ENCODE measurements at places on chromosomes 13 and 19. TPM values are rescaled to one million over a fixed set of nuclear protein-coding genes. Genes with fewer than 3 reads are reported as not detected.

SIGLEC7 gene
- not detected for total RNA-seq

TSSK6 gene
- 2.5 TPM for total RNA-seq

KLK3 gene
- not detected for total RNA-seq

USHBP1 gene
- total RNA-seq, result not detected

SLC7A10 gene
- 0.17 TPM for total RNA-seq

GPR12 gene
- total RNA-seq, result not detected

KLF16 gene
- total RNA-seq, result 46.8 TPM

TCF3 gene
- total RNA-seq, result 333 TPM

KLF1 gene
- total RNA-seq, result 0.57 TPM

CCDC106 gene
- total RNA-seq, result 39.9 TPM

IL17D gene
- 2.7 TPM for total RNA-seq

IRF2BP1 gene
- 29.7 TPM for total RNA-seq

ZNF610 gene
- 2.3 TPM for total RNA-seq

RUBCNL gene
- 110 TPM for total RNA-seq

RNF17 gene
- not detected for total RNA-seq

UBAC2 gene
- total RNA-seq, result 46.2 TPM

- H3K4me3 ChIP-seq, result peak overlapping the region; percentile 39
- no peak overlapping the region for H3K27ac ChIP-seq
- H3K27me3 ChIP-seq, result no peaks in the 10 kb centered on the region
Observed at GRCh38 chr19:50777830-50778303, 7.6 kb downstream of the GPR32 start.

DNA sequence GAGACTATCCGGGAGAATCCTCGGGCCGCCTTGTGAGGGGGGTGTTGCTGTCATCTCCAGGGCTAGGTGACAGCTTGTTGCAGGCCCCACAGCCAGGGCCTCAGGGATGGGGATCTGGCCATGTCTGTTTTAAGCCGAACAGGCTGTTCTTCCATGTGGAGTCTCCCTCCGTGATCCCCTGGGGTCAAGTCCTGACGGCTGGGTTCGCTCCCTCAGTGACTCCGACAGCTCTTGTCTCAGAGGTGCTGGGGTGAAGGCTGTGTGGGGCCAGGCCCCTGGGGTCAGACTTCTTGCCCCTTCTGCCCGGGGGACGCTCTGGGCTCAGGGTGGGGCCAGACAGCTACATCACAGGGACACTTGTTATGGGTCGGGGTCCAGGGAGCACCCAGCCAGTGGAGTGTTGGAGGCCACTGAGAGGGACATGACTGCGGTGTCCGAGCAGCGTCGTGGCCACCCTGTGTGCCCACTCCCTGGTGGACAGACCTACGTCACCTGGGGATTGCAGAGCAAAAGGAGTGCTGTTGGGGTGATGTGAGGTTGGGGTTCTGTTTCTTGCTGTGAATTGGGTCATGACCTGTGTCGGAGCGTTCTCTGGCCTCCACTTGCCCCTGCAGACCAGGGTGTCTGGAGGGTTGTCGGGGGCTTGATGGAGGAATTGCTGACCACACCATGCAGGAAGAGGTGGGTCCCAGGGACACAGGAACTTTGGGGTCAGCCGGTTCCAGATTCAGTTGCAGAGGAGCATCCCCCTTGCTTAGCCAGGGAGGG is 21.5 kb downstream of the EPN1 start:
- H3K27me3 ChIP-seq, result no peaks in the 10 kb centered on the region
- H3K27ac ChIP-seq, result no peak overlapping the region
- no peak for DNase-seq

- H3K4me3 ChIP-seq, result no peak overlapping the region
- no peak overlapping the region for H3K27ac ChIP-seq
- no peaks in the 10 kb centered on the region for H3K36me3 ChIP-seq
- peaks cover under 1% of the 10 kb centered on the region for H3K4me1 ChIP-seq
Observed at GRCh38 chr19:50772476-50772875, 2.2 kb downstream of the GPR32 start.

GRCh38 chr13:113320226-113320875 is 23.3 kb downstream of the LAMP1 start:
- H3K4me1 ChIP-seq, result no peaks in the 10 kb centered on the region
- DNase-seq, result no peak
- H3K27me3 ChIP-seq, result no peaks in the 10 kb centered on the region
- no peak overlapping the region for H3K4me3 ChIP-seq
- peaks cover 30% of the 10 kb centered on the region for H3K36me3 ChIP-seq

DNA sequence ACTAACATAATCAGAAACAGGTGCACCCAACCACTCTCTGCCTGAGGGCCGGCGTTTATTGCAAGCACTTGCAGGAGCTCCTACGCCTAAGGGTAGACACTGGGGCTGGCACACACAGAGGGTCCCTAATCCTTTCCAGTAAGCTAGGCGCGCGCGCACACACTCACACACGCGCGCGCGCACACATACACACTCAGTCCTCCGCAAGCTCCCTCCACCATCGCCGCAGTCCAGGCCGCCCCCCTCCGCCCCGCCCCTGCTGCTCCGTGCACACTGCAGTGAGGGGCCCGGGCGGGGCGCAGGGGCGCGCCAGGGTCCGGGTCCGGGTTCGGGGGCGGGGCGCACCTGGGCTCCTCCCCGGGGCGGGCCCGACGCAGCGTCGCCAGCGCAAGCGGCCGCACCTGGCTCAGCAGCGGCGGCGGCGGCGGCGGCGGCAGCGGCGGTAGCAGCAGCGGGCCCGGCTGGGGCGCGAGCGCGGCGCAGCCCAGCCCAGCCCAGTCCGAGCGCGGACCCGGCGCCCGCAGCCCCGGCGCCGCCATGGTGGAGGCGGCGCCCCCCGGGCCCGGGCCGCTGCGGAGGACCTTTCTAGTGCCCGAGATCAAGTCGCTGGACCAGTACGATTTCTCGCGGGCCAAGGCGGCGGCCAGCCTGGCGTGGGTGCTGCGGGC is at the start of gene CAMSAP3:
CAMSAP3 (plus strand) TSS at position 398 of the 668 bp plus-strand sequence; CDS start at position 538, 140 bp downstream.
- H3K4me1 ChIP-seq, result peaks cover 4% of the 10 kb centered on the region
- peak; percentile 67 for DNase-seq
- no peaks in the 10 kb centered on the region for H3K36me3 ChIP-seq
- no peak within 1 kb of the TSS for H3K27ac ChIP-seq

DNA sequence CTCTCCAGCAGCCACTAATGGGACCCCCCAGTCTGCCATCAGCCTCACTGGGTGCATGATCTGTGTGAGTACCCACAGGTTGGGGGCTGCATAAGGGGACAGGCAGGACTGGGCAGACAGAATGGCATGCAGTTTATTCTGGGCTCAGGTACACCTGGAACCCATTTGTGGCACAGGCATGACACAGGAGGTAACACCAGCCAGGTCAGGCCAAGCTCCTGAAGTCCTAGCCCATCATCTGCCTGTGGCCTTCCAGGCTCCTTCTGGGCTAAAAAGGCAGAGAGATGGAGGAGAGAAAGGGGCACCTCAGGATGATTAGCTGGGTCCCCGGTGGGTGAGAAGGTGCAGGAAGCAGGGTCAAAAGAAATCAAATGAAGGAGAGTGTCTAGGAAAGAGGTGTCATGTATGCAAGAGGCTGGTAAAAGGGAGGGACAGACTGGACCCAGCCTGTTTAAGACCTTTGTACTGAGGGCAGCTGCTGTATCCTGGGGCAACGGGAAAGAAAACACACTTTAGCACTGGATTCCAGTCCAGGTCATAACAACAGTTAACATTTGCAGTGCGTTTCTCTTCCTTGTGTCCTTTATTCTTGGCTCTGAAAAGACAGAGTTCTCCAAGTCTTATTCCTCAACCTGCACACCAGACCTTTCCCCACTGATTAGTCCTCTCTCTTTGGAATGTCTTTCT is 20.2 kb upstream of the DGKH start:
- DNase-seq, result no peak
- H3K4me1 ChIP-seq, result no peaks in the 10 kb centered on the region
- no peak overlapping the region for H3K27ac ChIP-seq
- H3K36me3 ChIP-seq, result no peaks in the 10 kb centered on the region
- no peaks in the 10 kb centered on the region for H3K27me3 ChIP-seq

- no peak for DNase-seq
- no peak overlapping the region for H3K27ac ChIP-seq
- H3K27me3 ChIP-seq, result no peaks in the 10 kb centered on the region
- no peaks in the 10 kb centered on the region for H3K4me1 ChIP-seq
Observed at GRCh38 chr13:70043685-70044084, 63.9 kb upstream of the ATXN8OS start.

DNA sequence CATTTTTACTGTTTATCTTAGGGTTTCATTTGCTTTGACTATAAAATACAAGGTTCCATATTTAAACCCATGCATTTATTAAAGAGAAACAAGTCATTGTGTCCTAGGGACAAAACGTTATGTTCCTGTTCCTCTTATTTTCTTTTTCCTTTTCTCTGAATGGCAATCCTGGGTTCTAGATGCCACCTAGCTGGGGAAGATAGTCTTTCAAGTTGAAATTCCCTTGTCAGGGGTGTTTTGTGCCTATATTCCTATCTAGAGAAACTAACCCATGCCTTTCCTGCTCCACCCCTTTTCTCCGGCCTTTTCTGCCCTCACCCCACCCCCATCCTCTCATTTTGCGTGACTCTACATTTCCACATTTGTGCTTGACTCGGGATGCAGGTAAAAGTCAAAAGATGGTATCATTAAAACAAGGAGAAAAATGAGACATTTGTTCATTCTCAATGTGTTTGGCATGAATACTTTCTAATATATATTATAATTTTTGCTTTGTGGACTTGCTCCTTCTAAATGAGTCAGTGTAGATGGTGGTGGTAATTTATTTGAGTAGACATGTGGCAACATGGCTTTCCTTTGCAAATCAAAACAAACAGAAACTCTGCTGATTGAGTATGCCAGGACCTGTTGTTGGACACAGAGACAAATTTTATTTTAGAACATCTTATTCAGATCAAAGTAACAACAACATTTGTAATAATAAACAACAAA is 26.8 kb upstream of the STARD13 start:
- H3K4me1 ChIP-seq, result peaks cover 16% of the 10 kb centered on the region
- no peaks in the 10 kb centered on the region for H3K27me3 ChIP-seq
- peak; percentile 47 for DNase-seq
- H3K27ac ChIP-seq, result peak overlapping the region; percentile 27

DNA sequence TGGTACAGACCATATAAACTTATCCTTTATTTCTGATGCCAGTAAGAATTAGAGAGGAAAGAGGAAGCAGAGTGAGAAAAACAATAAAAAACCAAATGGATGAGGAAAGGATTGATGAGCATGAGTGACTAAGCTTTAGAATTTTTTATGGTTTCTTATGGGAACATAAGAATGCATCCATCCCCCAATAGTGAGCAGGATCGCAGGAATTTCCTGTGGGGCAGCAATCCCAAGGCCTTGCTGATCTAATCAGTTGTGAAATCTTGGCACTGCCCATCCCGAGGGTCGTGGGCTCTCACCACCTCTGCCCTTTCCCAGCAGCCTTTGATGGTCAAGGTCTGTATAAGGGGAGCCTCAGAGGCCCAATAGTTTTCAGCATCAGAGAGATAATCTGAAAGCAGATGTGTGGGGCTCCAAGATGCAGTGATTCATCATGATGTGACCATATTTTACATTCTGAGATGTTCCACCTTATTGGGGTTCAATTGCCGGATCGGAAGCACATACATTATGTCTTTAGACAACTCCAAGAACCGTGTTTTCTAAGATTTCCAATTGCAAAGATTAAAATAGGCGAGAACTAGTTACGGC is 222.1 kb downstream of the DNAJC15 start:
- H3K27ac ChIP-seq, result no peak overlapping the region
- DNase-seq, result no peak
- H3K36me3 ChIP-seq, result no peaks in the 10 kb centered on the region
- H3K4me3 ChIP-seq, result no peak overlapping the region

GRCh38 chr19:47723581-47723940 is 10.3 kb downstream of the EHD2 start:
- peaks cover 16% of the 10 kb centered on the region for H3K4me1 ChIP-seq
- H3K27ac ChIP-seq, result no peak overlapping the region
- DNase-seq, result peak; percentile 62

DNA sequence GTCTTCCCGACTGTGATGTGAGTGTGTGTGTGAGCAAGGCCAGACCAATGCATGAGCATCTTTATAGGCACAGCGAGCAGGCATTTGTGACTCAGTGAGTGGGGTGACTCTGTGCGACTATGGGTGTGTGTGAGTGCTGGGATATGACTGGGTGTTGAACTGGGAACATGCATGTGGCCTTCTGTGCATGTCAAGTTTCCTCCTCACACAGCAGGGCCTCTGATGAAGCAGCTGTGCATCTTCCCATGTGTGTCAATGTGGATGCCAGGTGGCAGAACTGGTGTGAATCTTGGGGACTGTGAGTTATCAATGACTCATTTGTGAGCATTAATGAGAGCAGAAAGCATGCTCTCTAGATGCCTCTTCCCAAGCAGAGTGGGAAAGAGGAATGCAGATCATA is 12.1 kb upstream of the LGALS14 start:
- H3K4me3 ChIP-seq, result no peak overlapping the region
- H3K27ac ChIP-seq, result no peak overlapping the region
- DNase-seq, result no peak
- no peaks in the 10 kb centered on the region for H3K36me3 ChIP-seq
- no peaks in the 10 kb centered on the region for H3K4me1 ChIP-seq

- H3K4me3 ChIP-seq, result no peak overlapping the region
- no peak for DNase-seq
- H3K27ac ChIP-seq, result no peak overlapping the region
- H3K4me1 ChIP-seq, result peaks cover 14% of the 10 kb centered on the region
- H3K36me3 ChIP-seq, result no peaks in the 10 kb centered on the region
- H3K27me3 ChIP-seq, result peaks cover 3% of the 10 kb centered on the region
Observed at GRCh38 chr13:28624707-28625432, 34.1 kb upstream of the POMP start.

- H3K4me3 ChIP-seq, result peak overlapping the region; percentile 44
- peak overlapping the region; percentile 55 for H3K27ac ChIP-seq
- H3K36me3 ChIP-seq, result no peaks in the 10 kb centered on the region
- peaks cover 21% of the 10 kb centered on the region for H3K27me3 ChIP-seq
- peak; percentile 98 for DNase-seq
Observed at GRCh38 chr19:11481534-11482383, 913 bp upstream of the ELAVL3 start.

GRCh38 chr13:83272076-83272475 is 610.2 kb downstream of the SLITRK1 start:
- no peak overlapping the region for H3K4me3 ChIP-seq
- no peak for DNase-seq
- H3K27me3 ChIP-seq, result no peaks in the 10 kb centered on the region
- H3K36me3 ChIP-seq, result no peaks in the 10 kb centered on the region

- H3K4me3 ChIP-seq, result peak overlapping the region; percentile 99
- no peaks in the 10 kb centered on the region for H3K27me3 ChIP-seq
- H3K4me1 ChIP-seq, result peaks cover 26% of the 10 kb centered on the region
- peak; percentile 53 for DNase-seq
- H3K27ac ChIP-seq, result peak overlapping the region; percentile 100
- peaks cover 46% of the 10 kb centered on the region for H3K36me3 ChIP-seq
Observed at GRCh38 chr13:45341799-45342500, 967 bp upstream of the TPT1 start.

DNA sequence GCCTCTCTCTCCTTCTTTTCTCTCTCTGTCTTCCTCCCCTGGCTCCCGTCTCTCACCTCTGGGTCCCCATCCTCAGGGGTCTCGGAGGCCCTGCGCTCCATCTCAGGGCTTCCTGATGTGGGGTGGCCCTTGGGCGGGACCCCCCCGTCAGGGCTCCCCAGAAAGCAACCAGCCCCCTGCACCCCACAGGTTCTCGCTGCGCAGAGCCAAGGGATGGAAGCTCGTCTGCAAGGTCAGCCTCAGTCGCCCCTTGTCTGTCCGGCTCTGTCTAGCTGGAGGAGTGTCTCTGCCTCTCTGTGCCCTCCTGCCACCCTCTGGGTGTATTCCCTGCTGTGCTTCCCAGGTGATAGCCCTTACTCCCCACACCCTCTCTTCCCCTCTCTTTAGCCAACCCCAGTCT is at the start of gene SBK3:
SBK3 (minus strand) TSS at position 101 of the 400 bp plus-strand sequence; CDS start at position 101, 0 bp downstream.
- no peaks in the 10 kb centered on the region for H3K4me1 ChIP-seq
- no peaks in the 10 kb centered on the region for H3K36me3 ChIP-seq
- no peak within 1 kb of the TSS for H3K4me3 ChIP-seq
- H3K27ac ChIP-seq, result no peak within 1 kb of the TSS

- H3K36me3 ChIP-seq, result no peaks in the 10 kb centered on the region
- H3K27ac ChIP-seq, result no peak overlapping the region
- no peak for DNase-seq
Observed at GRCh38 chr13:43484432-43485225, 302.1 kb downstream of the ENOX1 start.

Data from A673 (cell line).